ENCODE measurements at places on chromosomes 7 and 10.
A peak's percentile ranks its signal among the peaks of the same experiment; 100 is the strongest.

GRCh38 chr10:87816163-87816897 is 1.7 kb downstream of the ATAD1 start:
- DNase-seq: no peak

GRCh38 chr10:598415-599170 is 90.9 kb downstream of the DIP2C start:
- DNase-seq: no peak

- DNase-seq: peak; percentile 27
Observed at GRCh38 chr10:74058658-74059057, 60.7 kb downstream of the VCL start.

GRCh38 chr7:108132551-108133265 is 2.5 kb upstream of the LAMB4 start:
- DNase-seq: no peak

DNA sequence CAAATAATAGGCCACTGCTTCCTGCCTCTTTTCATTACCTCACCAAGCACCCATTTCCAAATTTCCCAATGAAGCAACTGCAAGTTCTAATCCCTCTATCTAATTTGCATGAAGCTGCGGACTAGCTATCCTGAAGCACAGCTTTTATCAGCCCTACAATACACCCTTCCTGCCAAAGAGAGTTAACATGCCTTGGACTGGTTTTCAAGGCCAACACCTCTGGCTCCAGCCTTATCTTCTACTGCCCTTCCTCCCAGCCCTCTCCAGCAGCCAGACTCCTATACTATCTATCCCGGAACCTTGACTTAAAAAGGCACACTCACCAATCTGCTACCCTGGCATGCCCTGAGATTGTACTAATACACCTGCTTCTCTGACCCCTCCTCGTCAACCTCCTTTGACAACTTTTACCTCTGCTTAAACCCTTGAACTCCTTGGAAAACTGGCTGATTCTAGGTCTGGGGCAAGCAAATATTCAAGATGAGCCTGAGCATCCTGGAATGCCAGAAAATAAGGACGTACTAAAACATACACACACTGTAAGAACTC is 73.4 kb downstream of the SGMS1 start:
- no peak for DNase-seq

DNA sequence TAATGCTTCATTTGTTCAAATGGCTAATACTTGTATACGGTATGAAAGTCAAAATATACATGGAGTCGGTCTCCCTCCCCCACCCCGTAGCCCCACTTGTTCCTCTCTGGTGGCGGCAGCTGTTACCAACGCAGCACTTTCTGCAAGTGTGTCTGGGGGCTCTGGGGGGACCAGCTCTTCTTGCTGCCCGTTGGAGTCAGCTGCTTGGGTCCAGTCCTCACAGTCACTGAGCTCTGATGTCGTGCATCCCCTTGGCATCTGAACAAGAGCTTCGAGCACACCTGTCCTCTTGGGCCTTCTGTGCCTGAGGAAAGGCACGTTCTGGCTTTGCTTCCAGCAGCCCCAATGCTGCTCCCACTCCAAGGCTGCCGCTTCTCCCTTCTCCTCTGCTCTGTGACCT is 493.1 kb downstream of the PLXNA4 start:
- no peak for DNase-seq

DNA sequence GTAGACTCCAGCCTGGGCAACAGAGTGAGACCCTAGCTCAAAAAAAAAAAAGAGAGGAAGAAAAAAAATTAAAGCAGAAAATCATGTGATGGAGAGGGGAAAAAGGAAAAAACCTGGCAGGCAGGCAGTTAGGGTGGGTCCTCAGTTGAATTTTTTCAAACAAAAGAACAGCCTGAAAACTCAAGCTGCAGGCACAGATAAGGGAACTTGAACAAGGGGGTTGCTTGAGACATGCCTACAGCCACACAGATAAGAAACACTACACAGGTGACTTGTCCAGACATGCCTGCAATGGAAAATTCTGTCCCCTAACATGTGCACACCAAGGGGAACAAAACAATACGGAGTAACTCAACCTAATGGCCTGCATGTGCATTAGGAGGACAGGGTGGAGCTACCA is 19.2 kb downstream of the VIM start:
- DNase-seq: no peak

DNA sequence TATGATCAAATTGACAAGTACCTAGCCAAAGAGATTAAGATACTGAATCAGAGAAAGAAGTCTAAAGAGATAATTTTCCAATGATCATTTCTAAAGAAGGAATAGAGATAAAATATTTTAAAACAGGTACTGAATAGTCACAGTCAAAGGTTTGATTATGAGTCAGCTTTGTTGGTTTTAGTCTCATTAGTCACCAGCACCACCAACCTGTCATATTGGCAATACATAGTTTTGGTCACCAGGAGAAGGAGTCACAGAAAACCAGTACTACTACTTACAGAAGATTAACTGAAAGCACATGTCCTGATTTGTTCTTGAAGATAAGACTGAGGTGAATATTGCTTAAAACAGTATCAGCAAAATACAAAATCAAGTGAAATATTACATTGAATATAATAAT is 34.6 kb downstream of the ZEB1 start:
- peak; percentile 24 for DNase-seq

- no peak for DNase-seq
Observed at GRCh38 chr10:45441239-45442190, 67.5 kb downstream of the ALOX5 start.

GRCh38 chr7:131183611-131184119 is 144.0 kb upstream of the MKLN1 start:
- DNase-seq: no peak

DNA sequence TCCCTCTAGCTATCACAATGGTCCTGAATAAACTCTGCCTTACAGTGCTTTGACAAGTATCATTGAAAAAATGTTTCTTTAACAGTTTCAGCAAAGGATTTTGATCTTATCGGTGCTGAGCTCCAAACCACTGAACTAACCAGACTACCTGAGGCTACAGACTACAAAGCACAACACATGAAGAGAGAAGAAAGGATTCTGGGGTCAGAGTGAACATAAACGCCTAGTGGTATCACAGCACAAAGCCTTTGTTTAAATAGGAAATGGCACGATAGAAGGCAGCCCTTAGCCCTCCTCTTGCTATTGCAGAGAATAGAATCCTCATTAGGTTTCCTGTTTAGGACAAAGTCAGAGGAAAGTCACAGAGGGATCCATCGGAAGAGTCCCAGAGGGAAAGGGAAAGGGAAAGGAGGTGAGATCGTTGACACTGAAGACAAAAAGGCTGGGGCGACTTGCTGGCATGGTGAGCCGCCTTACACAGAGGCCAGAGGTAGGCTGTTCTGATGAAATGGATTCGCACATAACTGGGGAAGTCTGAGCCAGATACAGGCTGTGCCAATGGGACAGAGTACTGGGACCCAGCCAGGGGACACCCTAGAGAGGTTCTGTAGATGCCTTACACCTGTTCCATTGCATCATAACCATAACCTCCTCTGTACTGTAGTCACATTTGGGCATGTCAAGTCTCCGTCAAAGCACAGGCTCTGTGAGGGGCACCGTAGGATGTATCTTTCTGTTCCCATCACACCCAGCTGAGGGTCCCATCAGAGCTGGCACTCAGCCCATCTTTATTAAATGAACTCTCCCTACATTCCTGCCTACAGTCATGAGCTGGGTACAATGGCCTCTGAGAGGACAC is 71.5 kb downstream of the XPNPEP1 start:
- no peak for DNase-seq
